ENCODE measurements at places on chromosomes 12 and 14.

DNA sequence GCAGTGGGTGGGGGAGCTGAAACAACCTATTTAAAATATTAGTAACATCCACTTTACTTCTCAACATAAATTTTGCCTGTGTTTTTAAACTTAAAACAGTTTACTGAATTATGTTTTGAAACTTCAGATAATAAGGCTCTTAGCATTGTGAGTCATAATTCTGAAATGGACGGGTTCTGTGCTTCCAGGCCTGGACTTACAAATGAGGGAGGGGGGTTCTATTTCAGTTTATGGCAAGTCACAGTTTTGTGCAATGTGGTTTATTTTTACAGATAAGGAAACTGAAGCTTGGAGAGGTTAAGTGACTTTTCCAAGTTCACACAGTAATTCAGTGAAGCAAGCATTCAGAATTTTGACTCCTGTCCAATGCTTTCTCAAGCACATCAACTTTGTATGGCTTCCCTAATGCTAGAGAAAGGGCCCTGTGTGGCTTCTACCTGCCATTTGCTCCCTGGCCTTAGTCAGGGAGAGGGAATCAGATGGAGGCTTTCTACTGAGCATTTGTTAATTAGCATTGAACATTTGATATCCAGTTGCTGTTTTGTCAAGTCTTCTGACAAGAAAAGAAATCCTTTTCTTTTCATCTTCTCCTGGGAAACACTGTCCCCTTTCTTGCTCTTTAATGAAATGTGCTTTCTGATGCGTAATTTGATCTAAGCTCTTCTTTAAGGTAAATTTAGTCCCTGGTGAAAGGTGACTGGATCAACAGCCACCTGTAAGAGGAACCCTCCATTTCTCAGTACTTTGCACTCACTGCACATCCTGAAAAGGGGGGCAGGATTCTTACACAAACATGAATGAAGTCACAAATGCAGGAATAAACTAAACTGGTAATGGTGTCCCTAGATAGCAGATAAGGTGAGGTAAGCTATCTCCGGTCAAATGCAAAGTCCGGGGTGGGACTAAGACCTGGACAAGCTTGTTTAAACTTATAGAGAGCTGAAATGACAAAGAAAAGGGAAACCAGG is 2.5 kb upstream of the SALL2 start:
- no peak for DNase-seq

GRCh38 chr14:78530078-78530477 is 359.9 kb downstream of the NRXN3 start:
- DNase-seq: no peak

GRCh38 chr12:90036637-90037036 is 328.0 kb upstream of the ATP2B1 start:
- DNase-seq: no peak

DNA sequence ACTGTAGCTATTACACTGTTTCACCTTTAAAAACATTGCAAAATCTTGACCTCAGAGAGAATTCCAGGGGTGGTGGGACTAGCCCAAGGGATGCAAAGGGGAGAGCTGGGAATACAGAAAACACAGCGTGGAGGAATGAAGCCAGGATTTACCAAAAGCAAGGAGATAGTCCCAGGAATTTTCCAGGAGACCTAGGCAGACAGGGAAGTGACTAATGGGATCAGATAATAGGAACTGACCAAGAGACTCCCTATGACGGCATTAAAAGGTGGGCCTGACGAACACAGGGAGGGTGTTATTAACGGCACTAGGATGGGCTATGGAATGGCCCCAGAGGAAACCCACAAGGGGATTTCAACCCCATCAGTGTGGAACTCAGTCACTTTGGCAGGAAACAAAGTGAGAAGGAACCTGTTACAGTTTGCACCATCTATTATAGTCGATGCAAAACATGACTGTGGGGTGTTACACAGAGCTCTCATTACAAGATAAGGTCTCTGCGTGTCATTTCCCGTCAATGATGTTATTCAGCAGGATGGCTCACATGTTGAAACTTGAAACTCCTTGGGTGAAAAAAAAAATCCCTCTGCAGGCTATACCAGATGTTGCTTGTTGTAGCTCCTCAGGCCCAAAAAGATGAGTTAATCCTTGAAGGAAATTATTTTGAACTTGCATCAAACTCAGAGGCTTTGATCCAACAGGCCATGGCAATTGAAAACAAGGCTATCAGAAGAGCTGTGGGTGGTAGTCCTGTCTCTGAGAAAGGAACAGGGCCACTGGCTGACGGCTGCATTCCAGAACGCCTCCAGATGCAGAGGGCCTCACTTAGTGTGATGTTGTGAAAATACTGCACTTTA is 58.7 kb downstream of the DRAM1 start:
- no peak for DNase-seq

GRCh38 chr12:41288142-41288811 is 100.2 kb downstream of the PDZRN4 start:
- no peak for DNase-seq

DNA sequence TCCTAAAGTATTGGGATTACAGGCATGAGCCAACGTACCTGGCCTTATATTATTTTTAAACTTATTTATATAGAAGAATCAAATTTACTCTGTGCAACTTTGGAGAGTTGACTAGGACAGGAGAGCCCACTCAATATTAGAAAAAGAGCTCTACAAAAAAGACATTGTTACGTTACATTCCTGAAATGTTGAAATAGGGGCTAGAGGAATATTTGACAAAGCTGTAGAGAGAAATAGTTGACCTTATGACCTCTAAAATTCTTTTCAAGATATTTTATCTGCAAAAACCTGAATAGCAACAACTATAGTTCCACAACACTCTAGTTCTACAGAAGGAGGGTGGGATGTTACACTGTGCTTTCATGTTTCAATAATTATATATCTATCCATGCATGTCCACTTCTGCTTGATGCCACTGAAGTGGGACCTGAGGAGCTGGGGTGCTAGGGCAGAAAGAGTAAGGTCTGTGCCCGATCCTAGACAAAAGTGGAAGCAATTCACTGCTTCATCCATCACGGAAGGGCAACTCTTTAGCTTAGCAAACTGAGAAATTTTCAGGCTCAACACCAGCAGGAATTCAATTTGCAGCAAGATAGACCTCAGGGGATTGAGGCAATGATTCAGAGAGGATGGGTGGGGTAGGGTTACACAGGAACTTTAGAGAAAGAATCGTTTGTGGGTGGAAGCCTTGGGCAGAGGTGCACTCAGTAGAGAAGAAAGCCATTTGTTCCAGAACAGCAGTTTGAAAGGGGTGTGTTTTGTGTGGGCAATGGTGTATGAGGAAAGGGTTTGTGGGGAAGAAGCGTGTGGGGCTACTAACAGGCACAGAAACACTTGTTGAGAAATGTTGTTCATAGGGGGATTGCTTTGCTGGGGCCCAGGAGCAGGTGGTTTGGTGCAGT is 16.0 kb upstream of the RNASE10 start:
- no peak for DNase-seq

- no peak for DNase-seq
These were observed 186.6 kb downstream of the PAX9 start for GRCh38 chr14:36848213-36848612.

DNA sequence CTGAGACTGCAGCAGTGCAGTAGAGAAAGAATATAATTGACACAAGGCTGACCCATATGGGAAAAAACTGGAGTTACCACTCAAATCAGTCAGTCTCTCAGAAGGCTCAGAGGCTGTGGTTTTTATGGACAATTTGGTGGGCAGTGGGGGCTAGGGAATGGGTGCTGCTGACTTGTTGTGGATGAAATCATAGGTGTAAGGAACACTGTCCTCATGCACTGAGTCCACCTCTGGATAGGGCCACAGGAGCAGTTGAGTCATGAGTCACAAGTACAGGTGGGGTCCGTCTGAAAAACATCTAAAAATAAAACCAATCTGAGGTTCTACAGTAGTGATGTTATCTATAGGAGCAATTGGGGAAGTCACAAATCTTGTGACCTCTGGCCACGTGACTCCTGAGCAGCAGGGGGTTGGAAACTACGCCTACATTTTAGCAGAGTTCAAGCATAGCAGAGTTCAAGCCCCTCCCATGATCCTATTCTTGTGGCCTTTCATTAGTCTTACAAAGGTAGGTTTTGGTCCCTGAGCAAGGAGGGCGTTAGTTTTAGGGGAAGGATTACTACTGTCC is 18.1 kb upstream of the SGPP1 start:
- no peak for DNase-seq

DNA sequence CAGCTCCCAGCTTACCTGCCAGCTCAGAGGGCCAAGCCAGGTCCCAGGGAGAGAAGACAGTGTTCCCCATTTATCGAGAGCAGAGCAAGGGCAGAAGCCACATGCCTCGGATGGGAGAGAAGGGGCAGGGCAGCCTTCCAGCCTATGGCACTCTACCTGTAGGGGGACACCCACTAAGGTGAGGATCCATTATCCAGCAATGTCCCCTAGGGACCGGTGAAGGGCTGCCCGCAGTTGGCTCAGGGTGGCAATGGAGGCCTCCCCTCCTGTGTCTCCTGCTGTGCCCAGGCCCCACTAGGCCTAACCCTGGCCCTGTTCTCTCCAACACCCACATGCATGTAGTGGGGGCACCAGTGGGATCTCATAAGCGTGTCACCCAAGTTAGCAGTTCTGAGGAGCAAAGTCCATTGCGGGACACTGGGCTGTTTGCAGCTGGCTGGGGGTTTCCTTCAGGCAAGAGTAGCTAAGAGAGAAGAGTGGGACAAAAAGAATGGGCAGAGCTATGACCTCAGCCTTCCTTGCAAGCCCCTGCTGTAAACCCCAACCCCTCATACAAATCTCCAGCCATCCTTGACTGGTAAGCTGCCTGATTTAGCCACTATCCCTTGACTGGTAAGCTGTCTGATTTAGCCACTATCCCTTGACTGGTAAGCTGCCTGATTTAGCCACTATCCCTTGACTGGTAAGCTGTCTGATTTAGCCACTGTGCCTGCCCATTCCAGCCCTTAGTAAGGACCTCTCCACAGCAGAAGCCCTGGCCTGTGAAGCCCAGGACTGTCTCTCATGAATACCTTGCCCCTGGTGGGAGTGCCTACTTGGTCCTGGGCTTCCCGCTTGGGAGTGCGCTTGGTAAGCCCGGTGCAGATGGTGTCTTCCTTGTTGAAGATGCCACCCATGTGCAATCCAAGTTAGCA is 5.2 kb upstream of the ASB2 start:
- DNase-seq: no peak

- DNase-seq: no peak
These were observed 25.5 kb downstream of the GCH1 start for GRCh38 chr14:54877015-54877702.

DNA sequence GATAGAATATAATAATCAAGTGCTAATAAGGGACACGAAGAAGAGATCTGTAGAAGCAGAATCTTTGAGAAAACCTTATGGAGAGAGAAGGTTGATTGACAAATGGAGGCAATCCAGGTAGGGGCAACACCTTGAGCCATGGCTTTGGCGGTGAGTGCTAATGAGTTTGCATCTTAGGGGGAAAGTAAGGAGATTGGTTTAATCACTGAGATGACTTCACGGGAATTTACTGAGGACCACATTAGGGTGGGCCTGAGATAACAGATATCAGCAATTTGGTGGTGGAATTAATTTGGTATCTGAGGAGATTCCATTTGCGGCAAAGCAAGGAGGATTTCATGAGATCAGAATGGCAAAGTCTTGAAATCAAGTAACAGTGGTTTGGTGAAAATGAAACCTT is 1.8 kb upstream of the LARP4 start:
- no peak for DNase-seq

DNA sequence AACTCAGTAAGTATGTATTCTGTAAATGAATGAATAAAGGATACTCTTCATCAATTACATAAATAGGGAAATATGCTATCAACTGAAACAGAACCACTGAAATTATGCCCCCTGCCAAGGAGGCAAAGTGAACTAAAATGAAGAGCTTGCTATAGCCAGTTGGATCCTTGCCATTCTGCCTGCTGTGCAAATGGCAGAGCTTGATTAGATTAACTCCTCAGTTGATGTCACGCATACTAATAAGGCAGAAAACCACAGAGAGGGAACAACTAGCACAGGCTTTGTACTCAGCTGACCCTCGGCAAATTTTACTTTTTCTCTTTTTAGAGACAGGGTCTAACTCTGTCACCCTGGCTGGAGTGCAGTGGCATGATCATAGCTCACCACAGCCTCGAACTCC is 36.7 kb upstream of the FERMT2 start:
- no peak for DNase-seq

All from activated CD4-positive, alpha-beta T cell treated with anti-CD3 and anti-CD28 coated beads for 1 hour (primary cell).